ENCODE measurements at places on chromosomes 7 and 10. TPM values are rescaled to one million over a fixed set of nuclear protein-coding genes. Genes with fewer than 3 reads are reported as not detected.

Gene STEAP1B
- not detected for polyA plus RNA-seq

Gene CCNJ
- polyA plus RNA-seq, result 0.43 TPM

Gene PAPOLB
- polyA plus RNA-seq, result not detected

Gene AKR1C1
- polyA plus RNA-seq, result 0.08 TPM

Gene PRKG1
- polyA plus RNA-seq, result not detected

Gene EN2
- not detected for polyA plus RNA-seq

Gene LRRC61
- polyA plus RNA-seq, result 14.8 TPM

Gene RADIL
- polyA plus RNA-seq, result not detected

Gene OR6B1
- polyA plus RNA-seq, result not detected

Gene TFPI2
- polyA plus RNA-seq, result not detected

Gene BICC1
- not detected for polyA plus RNA-seq

Gene TES
- polyA plus RNA-seq, result 183 TPM

Gene ANAPC16
- 324 TPM for polyA plus RNA-seq

Gene ACTR3C
- polyA plus RNA-seq, result 8.6 TPM

Gene ZNF853
- polyA plus RNA-seq, result 1.9 TPM

Gene IL2RA
- 23.7 TPM for polyA plus RNA-seq

Gene ATG9B
- 16.9 TPM for polyA plus RNA-seq

Gene INMT
- 0.22 TPM for polyA plus RNA-seq

Gene AP5Z1
- polyA plus RNA-seq, result 29.1 TPM

Gene PKD2L1
- polyA plus RNA-seq, result not detected

Gene UCN3
- not detected for polyA plus RNA-seq

Gene VSIR
- 350 TPM for polyA plus RNA-seq

Gene URGCP
- 17.1 TPM for polyA plus RNA-seq

Gene PLXNA4
- polyA plus RNA-seq, result 0.94 TPM

Gene MYH16
- polyA plus RNA-seq, result not detected

Gene SAMD9
- polyA plus RNA-seq, result 23.8 TPM

Gene LRIT1
- not detected for polyA plus RNA-seq

Gene PDE6C
- not detected for polyA plus RNA-seq

Gene MRC1
- not detected for polyA plus RNA-seq

Gene ABCC2
- 0.72 TPM for polyA plus RNA-seq

Gene SLC18A3
- polyA plus RNA-seq, result not detected
